ENCODE measurements at places on chromosomes 3 and 15. TPM values are rescaled to one million over a fixed set of nuclear protein-coding genes. Genes with fewer than 3 reads are reported as not detected.

GRCh38 chr15:90386221-90386620, 1.8 kb upstream of the IQGAP1 start:
- no peak for DNase-seq

DNA sequence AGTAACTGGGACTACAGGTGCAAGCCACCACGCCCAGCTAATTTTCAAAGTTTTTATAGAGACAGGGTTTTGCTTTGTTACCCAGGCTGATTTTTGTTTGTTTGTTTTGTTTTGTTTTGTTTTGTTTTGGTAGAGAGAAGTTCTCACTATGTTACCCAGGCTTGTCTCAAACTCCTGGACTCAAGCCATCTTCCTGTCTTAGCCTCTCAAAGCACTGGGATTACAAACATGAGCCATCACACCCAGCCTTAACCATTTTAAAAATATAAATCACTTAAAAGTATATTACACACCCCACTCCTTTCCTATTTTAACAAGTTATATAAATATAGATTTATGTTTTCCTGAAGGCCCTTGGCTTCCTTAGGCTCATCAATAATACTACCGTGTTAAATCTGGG, 6.5 kb upstream of the DYNC1LI1 start:
- no peak for DNase-seq

GRCh38 chr3:188200481-188200880, 46.5 kb downstream of the LPP start:
- no peak for DNase-seq

- DNase-seq = no peak
Observed at GRCh38 chr3:173839859-173840258, 442.3 kb downstream of the NLGN1 start.

GRCh38 chr3:153903430-153903829, 217.8 kb upstream of the ARHGEF26 start:
- no peak for DNase-seq

DNA sequence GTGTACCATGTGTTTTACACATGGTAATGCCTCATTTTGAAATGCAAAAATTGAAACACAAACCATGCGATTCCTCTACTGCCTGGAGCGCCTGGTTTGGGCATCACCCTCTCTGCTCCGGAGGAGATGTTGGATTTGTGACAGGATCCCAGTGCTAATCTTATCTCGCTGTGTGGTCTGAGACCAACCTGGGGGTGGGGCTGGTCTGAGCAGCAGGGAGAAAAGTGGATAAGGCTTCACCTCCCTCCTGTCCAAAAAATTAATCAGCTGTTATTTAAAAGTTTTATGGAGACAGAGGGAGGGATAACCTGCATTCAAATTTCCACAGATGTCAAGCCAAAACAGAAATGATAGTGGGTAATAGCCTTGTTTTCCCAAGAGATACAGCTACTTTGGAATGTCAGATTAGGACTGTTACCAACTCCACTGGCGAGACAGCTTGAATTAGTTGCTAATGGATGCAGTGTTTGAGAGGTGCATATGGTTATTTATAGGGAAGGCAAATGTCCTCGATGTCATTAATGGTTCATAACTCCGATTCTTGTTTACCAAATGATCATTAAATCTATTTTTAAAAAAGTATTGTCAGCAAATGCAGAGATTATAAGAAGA, 54.0 kb upstream of the SKOR1 start:
- DNase-seq = no peak

DNA sequence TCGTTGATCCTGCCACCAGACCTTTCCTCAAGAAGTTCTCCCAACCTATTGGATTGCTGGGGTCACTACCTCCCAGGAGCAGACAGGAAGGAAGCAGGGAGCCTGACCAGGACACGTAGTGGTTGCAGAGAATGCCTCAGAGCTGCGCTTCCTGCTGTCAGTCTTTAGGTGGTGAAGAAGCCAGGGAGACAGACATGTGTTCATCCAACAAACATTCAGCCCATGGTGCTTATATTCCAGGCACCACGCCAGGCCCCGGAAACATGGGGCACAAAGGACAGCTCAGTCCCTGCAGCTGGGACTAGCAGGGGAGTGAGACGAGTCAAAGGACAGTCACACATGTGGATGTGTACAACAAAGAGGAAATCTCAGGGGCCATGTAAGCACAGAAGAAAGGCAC, 26.0 kb upstream of the CORO2B start:
- DNase-seq = no peak

DNA sequence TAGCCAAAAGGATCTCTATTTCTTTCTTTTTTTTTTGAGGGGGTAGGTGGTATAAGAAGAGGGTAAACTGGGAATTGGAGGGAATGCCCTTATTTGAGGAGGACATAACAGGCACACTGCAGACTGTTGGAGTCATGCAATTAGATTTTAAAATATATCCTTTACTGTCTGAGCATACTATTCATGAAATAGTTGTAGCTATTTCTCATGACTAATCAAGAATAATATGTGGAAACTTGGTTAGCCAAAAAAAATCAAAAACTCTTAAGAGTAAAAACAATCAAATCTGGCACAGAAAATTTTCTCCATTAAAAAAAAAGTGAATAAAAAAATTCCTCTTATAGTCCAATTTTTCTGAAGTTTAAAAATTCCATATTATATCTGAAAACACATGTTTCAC, 174.9 kb downstream of the SCAPER start:
- no peak for DNase-seq

DNA sequence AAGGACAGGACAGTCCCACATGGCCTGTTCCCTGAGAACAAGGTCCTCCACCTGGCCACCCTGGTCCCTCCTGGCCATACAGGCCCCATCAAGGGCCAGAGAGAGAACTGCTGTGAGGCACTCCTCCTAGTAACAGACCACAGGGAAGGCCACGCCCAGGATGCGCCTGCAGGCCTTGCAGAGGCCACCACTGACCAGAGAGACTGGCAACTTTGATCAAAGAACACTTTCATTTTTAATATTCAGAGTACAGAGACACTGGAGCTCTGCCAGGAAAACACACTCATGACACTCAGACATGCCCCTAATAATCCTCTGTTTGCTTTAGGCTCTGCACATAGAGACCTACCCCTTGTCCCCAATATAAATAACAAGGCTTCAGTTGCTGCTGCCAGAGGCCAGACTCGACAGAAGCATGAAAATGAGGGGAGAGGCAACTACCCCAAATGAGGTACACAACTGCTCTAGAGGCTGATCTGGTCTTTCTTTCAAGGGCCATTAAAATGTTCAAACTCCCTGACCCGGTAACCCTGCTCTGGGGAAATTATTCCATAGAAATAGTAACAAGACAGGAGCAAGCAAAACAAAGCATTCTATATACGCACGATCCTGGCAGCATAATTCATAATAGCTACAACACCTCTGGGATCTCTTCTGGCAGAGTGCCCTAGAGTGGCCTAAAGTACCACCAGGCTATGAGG, 44.8 kb downstream of the CCDC12 start:
- no peak for DNase-seq

- no peak for DNase-seq
Observed at GRCh38 chr3:52796411-52796810, 1.8 kb downstream of the ITIH3 start.

- DNase-seq = no peak
Observed at GRCh38 chr15:96087180-96087884, 243.2 kb upstream of the NR2F2 start.

DNA sequence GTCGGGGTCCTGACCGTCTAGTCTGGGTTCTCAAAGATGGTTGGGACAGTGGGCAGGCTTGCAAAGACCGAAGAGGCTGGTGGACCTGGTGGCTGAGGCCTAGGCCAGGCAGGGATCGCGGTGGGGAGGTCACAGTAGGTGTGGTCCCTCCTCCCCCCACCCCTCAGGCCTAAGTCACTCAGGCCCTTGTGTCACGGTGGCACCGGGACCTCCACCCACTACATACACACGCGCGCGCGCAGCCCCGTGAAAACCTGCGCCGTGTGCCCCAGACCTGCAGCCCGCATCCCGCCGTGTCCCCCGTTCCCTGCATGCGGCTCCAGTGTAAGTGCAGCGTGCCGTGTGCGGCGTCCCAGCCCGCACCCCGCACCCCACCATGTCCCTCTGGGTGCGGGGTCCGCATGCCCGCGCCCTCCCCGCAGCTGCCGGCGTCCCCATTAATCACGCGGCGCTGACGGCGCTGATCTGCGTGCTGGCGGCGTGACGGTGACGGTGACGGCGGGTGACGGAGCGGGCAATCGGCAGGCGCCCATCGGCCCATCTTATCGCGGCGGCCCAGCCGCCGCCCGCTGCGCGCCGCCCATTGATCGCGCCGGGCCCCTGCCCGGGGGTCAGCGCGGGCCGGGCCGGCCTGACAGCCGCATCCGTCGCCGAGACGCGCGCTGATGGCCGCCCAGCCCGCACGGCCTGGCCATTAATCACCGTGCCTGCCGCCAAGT, 24.4 kb downstream of the SEC61A1 start:
- no peak for DNase-seq

GRCh38 chr15:47614360-47615011, 102.8 kb upstream of the SEMA6D start:
- no peak for DNase-seq

- no peak for DNase-seq
Observed at GRCh38 chr3:42702982-42703694, 540 bp upstream of the HHATL start.

- DNase-seq = no peak
Observed at GRCh38 chr3:10440684-10441083, 64.7 kb downstream of the ATP2B2 start.

GRCh38 chr3:10198761-10199649, 34.3 kb downstream of the IRAK2 start:
- DNase-seq = peak; percentile 95

DNA sequence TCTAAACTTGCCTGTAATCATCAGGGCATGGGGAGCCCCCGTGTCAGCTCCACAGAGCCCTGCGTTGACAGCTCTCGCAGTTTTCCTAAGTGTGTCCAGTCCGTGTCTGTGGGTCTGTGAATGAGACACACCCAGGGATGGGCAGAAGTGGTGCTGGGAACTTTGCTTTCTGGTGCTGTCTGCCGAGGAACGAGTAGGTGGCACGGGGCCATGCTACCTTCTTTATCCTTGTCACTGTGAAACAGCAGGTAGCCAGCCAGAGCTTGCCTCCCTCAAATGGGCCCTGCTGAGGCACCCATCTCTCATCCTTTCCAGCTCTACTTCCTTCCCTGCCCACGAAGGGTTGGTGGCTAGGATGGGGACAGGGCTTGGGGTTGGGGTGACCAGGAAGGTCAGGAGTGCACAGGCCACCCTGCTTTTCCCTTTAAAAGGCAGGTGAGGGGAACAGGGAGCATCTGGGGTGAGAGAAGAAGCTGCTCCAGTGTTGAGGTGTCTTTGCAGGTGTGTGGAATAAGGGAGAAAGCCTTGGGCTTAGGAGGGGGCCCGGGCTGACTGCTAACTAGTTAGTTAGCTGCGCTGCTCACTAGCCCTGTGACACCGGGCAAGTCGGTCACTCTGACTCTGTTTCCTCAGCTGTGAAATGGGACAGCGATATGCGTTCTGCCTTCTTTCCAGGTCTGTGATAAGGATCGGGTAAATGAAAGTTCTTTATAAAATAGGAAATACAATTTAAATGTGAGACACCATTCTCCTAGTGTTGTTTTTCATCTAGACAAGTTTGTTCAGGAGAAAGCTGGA, 27.9 kb downstream of the PDIA5 start:
- no peak for DNase-seq

- peak; percentile 38 for DNase-seq
Observed at GRCh38 chr3:146390957-146391356, 78.4 kb downstream of the PLSCR2 start.

GRCh38 chr15:80581976-80582375, 113.1 kb upstream of the ABHD17C start:
- DNase-seq = no peak

DNA sequence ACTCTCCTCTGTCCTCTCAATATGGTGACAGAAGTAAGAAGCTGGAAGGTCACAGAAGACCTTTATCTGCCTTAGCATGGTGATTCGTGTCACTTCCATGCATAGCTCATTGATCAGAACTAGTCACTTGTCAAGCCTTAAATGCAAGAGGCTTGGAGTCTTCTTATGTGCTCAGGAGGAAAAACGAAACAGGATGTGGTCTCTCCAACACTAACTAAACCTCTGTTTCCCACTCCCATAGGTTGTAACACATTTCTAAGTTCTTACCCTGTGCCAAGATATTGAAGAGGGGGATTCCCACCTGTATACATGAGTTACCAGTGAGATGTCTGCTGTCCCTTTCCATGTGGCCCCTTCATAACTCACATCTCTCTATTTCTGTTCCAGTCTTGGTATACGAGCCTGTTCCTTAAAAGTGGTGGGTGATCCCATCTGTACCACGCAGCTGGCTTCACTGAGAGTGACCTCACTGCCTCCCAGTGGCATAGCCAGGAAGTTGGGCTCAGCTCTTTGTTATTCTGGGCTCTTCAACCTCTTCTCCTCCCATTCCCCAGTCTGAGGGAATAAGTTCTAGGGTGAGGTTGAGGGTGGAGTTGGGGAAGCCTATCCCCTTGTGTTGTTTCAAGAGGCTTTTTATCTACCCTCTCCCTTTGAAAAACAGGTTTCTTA, 203.2 kb upstream of the PPP2R3A start:
- DNase-seq = no peak

GRCh38 chr3:154780263-154780662, 299.9 kb upstream of the MME start:
- no peak for DNase-seq

GRCh38 chr3:60774617-60775016, 476.6 kb downstream of the FHIT start:
- no peak for DNase-seq

Gene NAALADL2
- total RNA-seq = 6.0 TPM

Gene CADPS
- not detected for total RNA-seq

Gene MYLK
- total RNA-seq = 112 TPM

Gene SGO1
- 0.99 TPM for total RNA-seq

Gene HPS3
- total RNA-seq = 45.5 TPM

Gene MORC1
- under 0.01 TPM for total RNA-seq

Gene CERS3
- not detected for total RNA-seq

Gene NEK10
- total RNA-seq = 15.5 TPM

Gene PRR20G
- not detected for total RNA-seq

Gene AQP9
- 0.40 TPM for total RNA-seq
